ENCODE measurements at places on chromosomes 7 and 10.

GRCh38 chr10:91191584-91191919 is 28.9 kb upstream of the PCGF5 start:
- no peak for DNase-seq
- no peak overlapping the region for H3K27ac ChIP-seq
- H3K4me3 ChIP-seq, result no peak overlapping the region

- peak overlapping the region; percentile 60 for H3K27ac ChIP-seq
- H3K27me3 ChIP-seq, result no peaks in the 10 kb centered on the region
- H3K4me1 ChIP-seq, result peaks cover 42% of the 10 kb centered on the region
- H3K4me3 ChIP-seq, result no peak overlapping the region
- DNase-seq, result no peak
Measured at GRCh38 chr7:90726623-90727022, 130.5 kb downstream of the CDK14 start.

DNA sequence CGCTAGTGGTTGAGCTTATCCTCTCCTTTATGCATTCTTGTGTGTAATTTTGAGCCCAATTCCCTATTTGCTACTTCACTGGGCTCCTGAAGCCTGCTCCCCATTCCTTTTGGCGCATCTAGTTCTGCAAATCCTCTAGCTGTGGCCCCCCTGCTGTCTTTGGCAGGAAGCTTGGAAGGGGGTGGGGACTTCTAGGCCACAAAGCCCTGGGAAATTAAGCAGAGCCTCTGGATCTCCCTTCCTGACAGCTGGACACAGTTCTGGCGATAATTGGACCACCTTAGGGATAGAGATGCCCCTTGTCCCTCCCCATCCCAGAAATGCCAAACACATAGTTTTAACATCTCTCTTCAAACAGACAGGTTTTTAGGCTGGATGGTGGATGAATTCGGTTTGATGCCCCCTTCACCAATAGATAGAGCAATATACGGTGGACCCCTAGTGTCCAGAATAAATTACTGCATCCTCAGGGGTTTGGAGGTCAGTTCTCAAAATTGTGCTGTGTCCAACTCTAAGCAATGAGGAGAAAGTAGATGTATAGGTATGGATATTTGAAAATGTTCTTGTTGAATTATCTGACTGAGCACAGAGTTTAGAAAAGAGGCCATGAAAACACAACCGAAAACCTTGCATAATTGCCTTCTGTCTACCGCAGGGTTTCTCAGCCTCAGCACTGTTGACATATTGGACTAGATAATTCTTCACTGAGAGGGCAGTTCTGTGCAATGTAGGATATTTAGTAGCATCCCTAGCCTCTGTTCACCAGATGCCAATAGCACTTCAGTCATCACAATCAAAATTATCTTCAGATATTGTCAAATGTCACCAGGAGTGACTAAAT is 75.5 kb downstream of the PAPSS2 start:
- H3K4me1 ChIP-seq, result peaks cover 16% of the 10 kb centered on the region
- H3K36me3 ChIP-seq, result no peaks in the 10 kb centered on the region
- no peak overlapping the region for H3K27ac ChIP-seq

DNA sequence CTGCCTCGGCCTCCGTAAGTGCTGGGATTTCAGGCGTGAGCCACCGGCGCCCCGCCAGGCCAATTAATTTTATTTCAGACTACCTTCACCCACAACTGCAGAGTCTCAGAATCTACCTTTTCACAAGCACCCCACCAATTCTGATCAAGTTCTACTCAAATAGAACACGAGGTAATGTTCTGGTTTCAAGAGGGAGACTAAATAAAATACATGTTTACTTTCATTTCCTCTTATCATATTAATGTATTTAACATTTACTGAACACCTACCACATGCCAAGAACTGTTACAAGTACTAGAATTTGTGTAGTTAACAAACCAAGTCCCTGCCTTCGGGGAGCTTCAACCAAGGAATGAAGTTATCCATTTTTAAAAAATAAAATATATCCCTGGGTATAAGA is 25.5 kb upstream of the RGS10 start:
- no peak overlapping the region for H3K27ac ChIP-seq
- no peak overlapping the region for H3K4me3 ChIP-seq
- H3K27me3 ChIP-seq, result no peaks in the 10 kb centered on the region
- DNase-seq, result no peak

DNA sequence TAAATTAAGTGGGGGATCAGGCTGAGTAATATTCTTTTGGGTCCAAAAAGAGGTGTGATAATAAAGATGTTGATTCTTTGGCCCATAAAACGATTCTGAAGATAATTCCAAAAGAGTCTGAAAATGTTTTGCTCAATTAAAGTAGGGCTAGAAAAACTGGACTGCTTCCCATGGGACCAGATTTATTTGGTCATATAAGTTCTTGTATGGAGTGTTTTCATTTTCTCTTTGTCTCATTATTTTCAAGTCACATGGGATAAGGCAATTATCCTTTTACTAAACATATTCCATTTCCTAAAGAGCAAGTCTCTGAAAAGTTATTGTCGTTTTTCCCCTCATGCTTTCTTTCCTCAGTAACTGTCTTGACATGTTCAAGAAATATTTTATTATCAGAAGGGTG is 41.5 kb downstream of the CDK6 start:
- DNase-seq, result no peak
- H3K4me3 ChIP-seq, result no peak overlapping the region
- H3K27me3 ChIP-seq, result no peaks in the 10 kb centered on the region
- no peak overlapping the region for H3K27ac ChIP-seq
- no peaks in the 10 kb centered on the region for H3K36me3 ChIP-seq
- H3K4me1 ChIP-seq, result no peaks in the 10 kb centered on the region

- H3K4me1 ChIP-seq, result no peaks in the 10 kb centered on the region
- H3K27me3 ChIP-seq, result no peaks in the 10 kb centered on the region
- no peaks in the 10 kb centered on the region for H3K36me3 ChIP-seq
- DNase-seq, result no peak
- H3K4me3 ChIP-seq, result no peak overlapping the region
Measured at GRCh38 chr10:71391701-71392100, 5.0 kb upstream of the CDH23 start.

DNA sequence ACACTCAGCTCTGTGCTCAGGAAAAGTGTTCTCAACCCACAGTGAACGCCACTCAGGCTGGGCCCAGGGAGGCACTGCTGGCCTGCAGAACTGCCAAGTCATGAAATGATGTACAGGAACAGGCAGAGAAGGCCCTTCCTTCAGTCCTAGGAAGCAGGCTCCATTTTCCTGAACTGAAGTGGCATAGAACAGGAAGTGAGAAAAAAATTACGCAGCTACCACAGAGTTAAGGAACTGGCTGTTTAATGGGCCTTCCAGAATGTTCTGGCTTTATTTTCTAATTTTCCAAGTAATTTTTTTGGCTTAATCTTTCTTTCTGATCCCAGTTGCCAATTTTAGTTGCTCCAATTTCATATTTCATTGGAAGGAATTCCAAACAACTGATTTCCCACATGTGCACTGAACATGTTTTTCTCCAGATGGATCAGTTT is 39.3 kb downstream of the LRRC18 start:
- no peak overlapping the region for H3K4me3 ChIP-seq
- H3K4me1 ChIP-seq, result no peaks in the 10 kb centered on the region
- DNase-seq, result no peak
- H3K27ac ChIP-seq, result peak overlapping the region; percentile 3
- no peaks in the 10 kb centered on the region for H3K36me3 ChIP-seq

DNA sequence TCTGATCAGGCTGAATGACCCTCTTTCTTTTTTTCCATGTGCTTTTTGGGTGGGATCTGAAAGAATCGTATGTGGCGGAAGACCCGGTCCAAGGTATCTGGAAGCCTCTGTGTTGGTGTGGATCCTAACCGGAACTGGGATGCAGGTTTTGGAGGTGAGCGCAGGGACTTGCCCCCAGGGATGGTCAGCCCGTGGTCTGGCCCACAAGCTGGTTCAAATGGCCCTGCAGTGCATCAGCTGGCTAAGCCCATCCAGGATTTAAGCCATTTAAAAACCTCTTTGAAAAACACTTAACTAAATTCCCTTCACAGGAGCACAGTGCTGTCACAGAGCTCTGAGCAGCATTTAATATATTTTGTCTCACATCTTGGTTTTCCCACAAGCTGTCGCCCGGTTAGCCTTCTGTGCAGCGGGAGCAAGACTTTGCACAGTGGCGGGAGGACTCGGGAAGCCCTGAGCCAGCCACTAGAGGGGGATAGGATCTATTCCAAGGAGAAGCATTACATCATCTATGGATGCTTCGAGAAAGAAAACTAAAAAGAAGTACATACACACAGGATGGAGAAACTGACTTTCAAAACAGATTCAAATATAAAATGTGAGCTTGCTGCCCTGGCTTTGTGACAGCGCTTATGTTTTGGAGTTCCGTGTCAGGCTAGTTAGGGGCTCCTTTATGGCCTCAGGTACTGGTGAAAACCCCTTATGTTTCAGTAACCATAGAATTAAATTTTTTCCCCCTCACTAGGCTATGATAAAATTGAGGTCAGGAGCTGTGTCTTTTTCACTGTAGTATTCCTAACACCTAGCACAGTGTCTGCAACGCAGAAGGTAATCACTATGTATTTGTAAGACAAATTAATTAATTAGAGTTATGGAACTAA is 11.3 kb downstream of the CPA2 start:
- H3K4me1 ChIP-seq, result no peaks in the 10 kb centered on the region
- DNase-seq, result peak; percentile 65
- no peak overlapping the region for H3K27ac ChIP-seq
- H3K27me3 ChIP-seq, result no peaks in the 10 kb centered on the region

DNA sequence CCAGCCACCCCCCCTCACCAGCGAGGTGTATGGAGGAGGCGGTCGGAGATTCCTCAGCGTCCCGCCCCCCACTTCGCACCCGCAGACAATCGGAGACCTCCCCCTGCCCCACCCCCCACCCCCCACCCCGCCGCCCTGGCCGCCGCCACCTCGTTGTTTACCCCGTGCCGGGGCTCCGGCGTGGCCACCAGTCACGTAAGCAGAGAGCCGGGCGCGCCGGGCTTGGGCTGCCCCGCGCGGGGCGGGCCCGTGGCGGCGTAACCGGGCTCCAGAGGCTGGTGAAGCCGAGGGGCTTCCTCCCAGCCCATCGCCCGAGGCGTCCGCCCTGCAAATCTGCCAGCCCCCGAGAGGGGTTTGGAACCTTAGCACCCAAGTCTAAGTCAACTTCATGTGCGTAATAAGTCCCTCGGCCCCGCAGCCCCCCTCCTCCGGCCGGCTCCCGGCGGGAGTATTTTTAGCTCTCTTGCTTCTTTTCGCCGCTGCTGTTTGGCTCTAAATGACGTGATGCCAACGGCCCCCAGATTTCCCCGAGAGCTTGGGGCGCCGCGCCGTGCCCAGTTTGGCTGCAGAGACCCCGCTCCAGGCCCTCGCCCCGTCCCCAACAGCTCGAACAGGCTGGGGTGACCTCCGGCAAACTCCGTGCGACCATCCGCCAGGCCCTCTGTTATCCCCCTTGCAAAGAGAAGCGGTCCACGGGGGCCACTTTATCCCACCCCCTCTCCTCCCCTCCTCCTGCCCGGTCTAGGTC is 2.7 kb downstream of the MXI1 start:
- H3K4me3 ChIP-seq, result peak overlapping the region; percentile 95
- no peaks in the 10 kb centered on the region for H3K36me3 ChIP-seq
- DNase-seq, result peak; percentile 51
- H3K27me3 ChIP-seq, result no peaks in the 10 kb centered on the region

DNA sequence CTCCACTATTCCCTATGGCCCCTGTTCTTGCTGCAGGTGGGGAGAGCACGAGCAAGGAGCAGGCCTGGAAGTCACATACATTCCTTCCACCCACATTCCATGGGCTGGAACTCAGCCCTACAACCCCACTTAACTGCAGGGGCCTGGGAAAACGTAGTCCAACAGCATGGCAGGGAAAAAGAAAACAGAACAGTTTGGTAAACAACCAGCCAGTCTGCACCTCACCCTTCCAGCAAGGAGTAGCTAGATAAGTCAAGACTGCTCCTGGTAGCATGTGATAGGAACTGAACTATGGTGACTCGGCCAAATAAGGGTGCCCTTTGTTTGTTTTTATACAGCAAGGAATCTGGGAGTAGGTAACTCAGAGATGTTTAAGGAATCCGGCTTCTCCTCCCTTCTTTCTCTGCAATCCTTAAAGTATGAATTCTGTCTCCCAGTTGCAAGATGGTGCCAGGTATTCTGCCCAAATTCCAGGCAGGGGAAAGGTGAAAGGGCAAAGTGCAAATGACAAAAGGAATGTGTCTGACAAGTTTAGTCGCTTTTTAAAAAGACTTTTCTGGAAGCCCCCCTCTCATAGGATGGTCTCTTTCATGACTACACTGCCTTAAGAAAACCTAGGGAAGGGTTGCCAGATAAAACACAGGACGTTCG is 311.7 kb upstream of the NEBL start:
- H3K27me3 ChIP-seq, result no peaks in the 10 kb centered on the region
- no peaks in the 10 kb centered on the region for H3K4me1 ChIP-seq
- DNase-seq, result no peak
- H3K27ac ChIP-seq, result no peak overlapping the region
- no peak overlapping the region for H3K4me3 ChIP-seq
- no peaks in the 10 kb centered on the region for H3K36me3 ChIP-seq

DNA sequence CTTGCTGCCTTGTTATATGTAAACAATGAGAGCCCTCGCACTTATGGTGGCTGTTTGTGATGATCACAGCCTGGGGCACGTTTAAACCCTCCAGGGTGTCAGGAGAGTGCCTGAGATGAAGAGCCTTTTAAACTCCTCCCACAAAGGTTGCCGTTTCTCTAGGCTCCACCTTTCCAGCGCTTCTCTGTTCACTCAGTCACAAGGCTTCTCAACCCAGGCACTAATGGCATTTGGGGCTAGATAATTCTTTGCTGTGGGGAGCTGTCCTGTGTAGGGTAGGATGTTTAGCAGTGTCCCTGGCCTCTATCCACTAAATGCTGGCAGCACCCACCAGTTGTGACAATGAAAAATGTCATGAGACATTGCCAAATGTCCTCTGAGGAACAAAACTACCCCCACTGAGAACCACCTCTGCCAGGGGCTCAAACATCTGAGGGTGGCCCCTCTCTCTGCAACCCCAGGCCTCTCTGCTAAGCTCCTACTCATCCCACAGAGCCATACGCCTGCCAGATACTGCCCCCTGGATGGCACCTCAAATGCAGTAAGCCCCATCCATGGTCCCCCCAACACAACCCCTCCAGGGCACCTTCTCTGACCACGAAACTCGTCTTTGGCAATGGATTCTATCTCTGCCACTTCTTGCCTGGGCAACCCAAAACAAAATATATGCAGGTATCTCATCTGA is 144.3 kb upstream of the ZMIZ1 start:
- DNase-seq, result no peak
- H3K27me3 ChIP-seq, result no peaks in the 10 kb centered on the region
- H3K4me1 ChIP-seq, result no peaks in the 10 kb centered on the region
- H3K36me3 ChIP-seq, result no peaks in the 10 kb centered on the region
- no peak overlapping the region for H3K27ac ChIP-seq

DNA sequence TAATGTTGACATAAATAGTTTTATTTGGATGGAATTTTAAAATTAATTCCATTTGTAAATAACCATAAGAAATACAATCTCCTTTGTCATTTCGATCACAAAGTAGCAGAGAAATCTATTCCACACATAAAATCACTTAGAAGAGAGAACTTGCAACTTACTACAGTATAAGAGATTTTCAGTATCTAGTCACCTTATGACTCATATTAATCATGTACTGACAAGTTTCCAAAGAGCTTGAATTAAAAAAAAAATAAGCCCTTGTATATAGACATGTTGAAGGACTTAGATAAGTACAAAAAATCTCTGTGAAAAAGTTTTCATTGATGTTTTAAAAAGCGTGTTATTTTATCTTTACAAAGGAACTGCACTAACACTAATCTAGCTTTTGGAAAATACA is 207.1 kb upstream of the ETV1 start:
- H3K27me3 ChIP-seq, result no peaks in the 10 kb centered on the region
- H3K27ac ChIP-seq, result no peak overlapping the region
- no peak for DNase-seq
- H3K4me3 ChIP-seq, result no peak overlapping the region
- H3K4me1 ChIP-seq, result peaks cover 33% of the 10 kb centered on the region
- H3K36me3 ChIP-seq, result no peaks in the 10 kb centered on the region
